AML-193 (cell line): ENCODE measurements at places on chromosomes 3 and 15.
A peak's percentile ranks its signal among the peaks of the same experiment; 100 is the strongest.

- DNase-seq, result no peak
Observed at GRCh38 chr3:172528677-172529076, 5.4 kb upstream of the TNFSF10 start.

GRCh38 chr3:71152892-71153265, 430.6 kb downstream of the FOXP1 start:
- no peak for DNase-seq

DNA sequence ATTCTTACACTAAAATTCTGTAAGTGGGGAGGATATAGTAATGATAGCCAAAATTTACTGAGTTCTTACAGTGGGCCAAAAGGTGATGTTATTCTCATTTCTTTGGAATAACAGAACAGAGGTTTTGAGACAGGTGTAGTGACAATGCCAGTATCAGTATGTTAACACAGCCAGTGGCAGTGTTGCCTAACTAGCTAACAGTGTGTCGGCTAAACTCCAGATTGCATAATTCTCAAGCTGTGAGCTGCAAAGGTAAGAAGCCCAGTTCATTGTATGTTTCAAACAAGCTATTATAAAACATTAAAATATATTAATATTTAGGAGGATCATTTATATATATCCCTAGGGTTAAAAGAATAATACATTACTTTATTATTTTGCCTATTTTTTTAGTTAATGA, 920 bp downstream of the SLC15A2 start:
- DNase-seq, result peak; percentile 25

DNA sequence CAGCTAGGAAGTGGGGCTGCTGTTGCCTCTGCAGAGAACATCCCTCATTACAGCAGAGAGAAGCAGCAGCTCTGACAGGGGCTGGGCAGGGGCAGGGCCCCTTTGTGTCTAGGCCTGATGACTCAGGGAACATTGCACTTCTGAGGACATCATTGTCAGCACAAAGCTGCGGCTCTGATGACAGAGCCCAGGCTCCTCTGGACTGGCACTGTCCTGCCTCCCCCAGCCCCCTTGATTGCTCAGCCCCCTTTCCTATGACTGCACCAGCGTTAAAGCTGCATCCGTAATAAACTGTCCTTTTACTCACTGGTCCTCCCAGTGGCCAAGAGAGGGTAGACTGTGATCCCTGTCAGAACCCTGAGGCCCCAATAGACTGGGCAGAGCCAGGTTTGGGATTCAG, 18.3 kb downstream of the TRH start:
- no peak for DNase-seq

GRCh38 chr15:55993804-55994560, 570 bp upstream of the NEDD4 start:
- DNase-seq, result no peak

GRCh38 chr3:148954981-148955380, 36.4 kb upstream of the GYG1 start:
- no peak for DNase-seq

DNA sequence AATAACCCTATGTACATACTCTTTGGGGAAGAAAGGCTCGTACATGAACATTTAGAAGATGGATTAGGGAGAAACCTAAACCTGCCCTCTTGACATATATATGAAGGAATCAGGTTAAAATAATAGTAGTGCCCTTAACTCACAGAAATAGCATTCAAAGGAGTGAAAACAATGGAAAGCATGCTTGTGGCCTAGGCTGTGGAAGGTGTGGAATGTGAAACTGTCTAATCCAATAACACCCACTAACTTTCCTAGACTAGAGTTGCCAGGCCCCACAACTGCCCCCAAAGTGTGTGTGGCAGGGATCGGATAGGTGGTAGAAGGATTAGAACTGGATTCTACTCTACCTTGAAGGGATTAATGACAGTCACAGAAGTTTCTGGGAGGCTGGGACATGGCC, 317.4 kb upstream of the LRRFIP2 start:
- no peak for DNase-seq

GRCh38 chr3:38027466-38028465, 1.7 kb downstream of the PLCD1 start:
- DNase-seq, result no peak

DNA sequence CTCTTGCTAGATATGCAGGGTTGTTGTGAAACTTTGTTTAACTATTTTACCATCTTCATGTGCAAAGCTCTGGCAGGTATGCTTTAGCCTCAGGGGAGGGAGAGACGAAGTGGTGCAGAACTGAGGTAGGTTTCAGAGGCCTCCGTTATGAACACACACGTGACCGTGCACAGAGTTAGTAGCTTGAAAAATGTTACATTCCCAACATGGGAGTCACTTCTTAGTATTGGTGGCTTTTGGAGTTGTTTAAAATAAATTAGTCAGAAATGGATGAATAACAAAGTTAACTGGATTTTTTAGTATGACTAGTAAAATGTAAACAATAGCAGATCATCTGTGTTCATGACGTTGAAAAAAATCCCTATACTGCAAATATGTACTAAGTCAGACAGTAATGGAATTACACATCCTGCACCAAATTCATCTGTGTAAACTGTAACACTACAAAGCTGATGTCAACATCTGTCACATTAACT, 279.6 kb downstream of the KLF13 start:
- DNase-seq, result no peak
